Omental fat pad (tissue), 4 donors: ENCODE measurements at places on chromosomes 1 and 21.

DNA sequence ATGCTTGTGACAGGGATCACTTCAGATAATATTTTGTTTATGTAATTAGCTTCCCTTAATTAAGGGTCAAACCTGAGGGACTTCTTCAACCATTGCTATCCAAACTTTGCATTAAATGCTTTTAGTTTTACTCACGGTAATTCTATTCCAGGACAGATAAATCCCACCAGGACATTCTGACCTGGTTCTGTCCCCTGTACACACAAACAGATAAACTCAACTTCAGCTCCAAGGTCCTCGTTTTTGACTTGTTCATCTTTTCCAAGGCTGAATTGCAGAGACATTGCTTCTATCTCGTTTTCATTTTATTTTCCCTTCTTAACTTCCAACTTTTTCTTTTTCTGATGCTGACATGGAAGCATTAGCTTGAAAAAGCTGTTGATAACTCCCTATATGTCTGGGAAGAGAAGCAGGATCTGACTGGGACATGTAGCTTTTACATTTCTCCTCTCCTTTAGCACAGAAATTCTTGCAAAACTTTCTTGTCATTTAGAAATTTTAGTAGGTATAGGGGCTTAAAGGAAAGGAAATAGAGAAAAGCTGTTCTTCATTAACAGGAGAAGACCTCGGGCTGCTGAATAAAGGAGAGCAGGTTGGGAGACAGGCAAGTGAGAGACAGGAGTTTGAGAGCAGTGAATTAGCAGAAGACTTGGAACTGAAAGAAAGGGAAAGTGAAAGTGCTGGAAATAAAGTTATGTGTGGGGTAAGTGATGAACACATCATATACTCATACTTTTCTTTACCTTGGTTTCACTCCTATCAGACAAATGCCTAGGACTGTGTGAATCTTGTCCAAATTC is 231.7 kb upstream of the B3GALT2 start:
- DNase-seq = no peak

DNA sequence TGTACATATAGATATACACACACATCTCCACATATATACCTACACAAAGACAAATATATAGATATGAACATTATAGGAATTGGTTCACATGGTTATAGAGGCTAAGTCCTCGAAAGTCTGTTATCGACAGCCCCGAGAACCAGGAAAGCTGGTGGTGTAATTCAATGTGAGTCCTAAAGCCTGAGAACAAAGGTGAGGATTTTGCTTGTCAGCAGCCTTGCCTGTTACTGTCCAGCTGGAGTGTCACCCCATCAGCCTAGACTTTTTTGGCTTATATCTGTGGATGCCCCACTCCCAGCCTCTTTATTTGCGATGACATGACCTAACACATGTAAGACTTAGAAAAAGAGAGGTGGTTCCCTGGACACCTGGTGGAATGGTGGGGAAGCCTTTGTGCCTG is 97.0 kb downstream of the GIPC2 start:
- DNase-seq = no peak

DNA sequence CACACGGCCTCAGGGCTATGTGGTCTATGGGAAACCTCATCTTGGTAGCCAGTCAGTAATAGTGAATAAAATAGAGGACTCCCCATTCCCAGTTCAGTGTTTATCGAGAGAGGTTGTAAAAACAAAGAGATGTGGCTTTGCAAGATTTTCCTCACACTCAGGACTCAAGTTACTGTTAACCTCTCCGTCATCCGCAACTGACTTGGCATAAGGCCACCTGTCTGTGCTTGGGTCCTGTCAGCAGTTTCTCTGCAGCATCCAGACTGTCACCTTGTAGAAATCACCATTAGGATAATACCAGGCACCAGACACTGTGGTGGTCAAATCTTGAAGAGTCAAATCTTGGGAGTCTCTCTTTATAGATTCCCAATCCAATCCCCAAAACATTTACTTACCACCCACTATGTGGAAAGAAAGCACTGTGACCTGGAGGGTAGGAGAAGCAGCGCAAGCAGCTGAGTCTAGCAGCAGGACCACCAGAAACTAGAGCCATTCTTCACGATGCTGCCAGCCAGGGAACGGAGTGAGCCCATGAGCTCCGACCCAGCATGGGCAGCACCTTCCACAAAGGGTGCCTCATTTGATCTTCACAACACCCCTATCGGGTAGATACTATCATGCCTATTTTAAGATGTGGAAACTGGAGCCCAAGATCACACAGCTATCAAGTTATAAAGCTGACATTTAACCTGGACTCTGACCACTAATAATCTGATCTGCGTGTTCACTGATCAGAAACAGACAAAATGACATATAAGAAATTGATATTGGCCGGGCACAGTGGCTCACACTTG is 5.6 kb upstream of the GPR25 start:
- no peak for DNase-seq

- no peak for DNase-seq
Measured at GRCh38 chr1:229130028-229130668, 140.8 kb upstream of the RAB4A start.

- no peak for DNase-seq
Measured at GRCh38 chr21:41240040-41240439, 72.1 kb downstream of the BACE2 start.

- DNase-seq = no peak
Measured at GRCh38 chr1:68538941-68539340, 42.1 kb upstream of the DEPDC1 start.

- DNase-seq = no peak
Measured at GRCh38 chr1:204583909-204584632, 67.9 kb downstream of the MDM4 start.

GRCh38 chr1:27124405-27124804 is 30.5 kb downstream of the SLC9A1 start:
- DNase-seq = no peak

- DNase-seq = no peak
Measured at GRCh38 chr1:21770201-21770600, 12.7 kb downstream of the USP48 start.
